Testis (tissue), 5 donors: ENCODE measurements at places on chromosomes 4 and X.

GRCh38 chr4:169351872-169352271 is 81.1 kb upstream of the SH3RF1 start:
- peak; percentile 34 for DNase-seq

- no peak for DNase-seq
Observed at GRCh38 chrX:46531442-46531841, 13.8 kb downstream of the ZNF674 start.

DNA sequence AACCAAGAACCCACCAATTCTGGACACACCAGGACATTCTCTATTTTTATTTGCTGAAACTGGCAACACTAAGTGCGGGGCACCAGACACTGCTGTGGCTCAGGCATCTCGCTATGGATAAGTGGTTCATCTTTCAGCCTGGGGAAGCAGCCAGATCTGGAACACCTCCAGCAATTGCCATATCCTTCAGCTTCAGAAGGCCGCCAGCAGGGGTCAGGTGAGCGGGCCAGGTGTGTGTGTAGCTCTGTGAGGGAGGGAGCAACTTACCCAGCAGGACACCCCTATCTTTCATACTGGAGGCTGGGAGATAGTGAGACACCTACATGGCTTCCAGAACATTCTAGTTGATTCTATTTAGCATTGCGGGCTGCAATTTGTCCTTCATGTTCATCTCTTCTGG is 57.0 kb upstream of the GBA3 start:
- DNase-seq, result no peak

DNA sequence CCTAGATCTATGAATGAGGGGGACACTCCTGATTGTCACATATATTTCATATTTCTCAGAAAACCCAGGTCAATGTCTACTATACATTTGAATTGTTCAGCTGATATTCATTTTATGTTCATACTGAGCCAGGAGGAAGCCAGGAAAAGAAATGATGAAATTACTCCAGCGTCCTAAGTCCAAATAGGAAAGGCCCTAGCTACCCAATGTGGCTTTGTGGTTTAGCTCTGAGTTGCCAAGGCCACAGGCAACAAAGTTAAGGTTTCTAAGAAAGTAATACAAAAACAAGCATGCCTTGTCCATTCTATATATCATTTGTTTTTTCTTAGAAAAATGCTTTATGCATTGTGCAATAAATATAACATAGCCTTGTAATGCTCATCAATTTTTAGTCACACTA is 4.5 kb upstream of the CSN2 start:
- DNase-seq, result no peak

DNA sequence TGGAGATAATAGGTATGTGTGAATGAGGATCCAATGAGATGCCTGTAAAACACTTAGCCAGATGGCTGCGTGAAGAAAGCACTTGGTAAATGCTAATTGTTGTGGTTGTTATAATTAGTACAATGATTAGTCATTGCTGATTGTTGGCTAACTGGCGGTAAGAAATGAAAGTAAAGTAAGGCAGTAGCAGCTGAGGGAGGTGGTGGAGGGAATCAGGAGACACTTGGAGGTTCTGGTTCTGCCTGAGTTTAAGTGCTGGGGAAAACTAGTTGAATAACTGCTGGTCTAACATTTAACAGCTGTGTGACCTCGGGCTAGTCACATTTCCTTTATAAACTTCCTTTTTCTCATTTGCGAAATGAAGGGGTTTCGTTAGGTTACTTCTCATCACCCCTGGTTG is 30.9 kb downstream of the CD38 start:
- no peak for DNase-seq
